Testis (tissue), 5 donors: ENCODE measurements at places on chromosomes 4 and X.

GRCh38 chrX:69615342-69615741, 571 bp upstream of the EDA start:
- DNase-seq = no peak
- H3K36me3 ChIP-seq = no peaks in the 10 kb centered on the region
- H3K4me3 ChIP-seq = peak overlapping the region; percentile 59
- H3K27ac ChIP-seq = no peak overlapping the region
- H3K27me3 ChIP-seq = no peaks in the 10 kb centered on the region

DNA sequence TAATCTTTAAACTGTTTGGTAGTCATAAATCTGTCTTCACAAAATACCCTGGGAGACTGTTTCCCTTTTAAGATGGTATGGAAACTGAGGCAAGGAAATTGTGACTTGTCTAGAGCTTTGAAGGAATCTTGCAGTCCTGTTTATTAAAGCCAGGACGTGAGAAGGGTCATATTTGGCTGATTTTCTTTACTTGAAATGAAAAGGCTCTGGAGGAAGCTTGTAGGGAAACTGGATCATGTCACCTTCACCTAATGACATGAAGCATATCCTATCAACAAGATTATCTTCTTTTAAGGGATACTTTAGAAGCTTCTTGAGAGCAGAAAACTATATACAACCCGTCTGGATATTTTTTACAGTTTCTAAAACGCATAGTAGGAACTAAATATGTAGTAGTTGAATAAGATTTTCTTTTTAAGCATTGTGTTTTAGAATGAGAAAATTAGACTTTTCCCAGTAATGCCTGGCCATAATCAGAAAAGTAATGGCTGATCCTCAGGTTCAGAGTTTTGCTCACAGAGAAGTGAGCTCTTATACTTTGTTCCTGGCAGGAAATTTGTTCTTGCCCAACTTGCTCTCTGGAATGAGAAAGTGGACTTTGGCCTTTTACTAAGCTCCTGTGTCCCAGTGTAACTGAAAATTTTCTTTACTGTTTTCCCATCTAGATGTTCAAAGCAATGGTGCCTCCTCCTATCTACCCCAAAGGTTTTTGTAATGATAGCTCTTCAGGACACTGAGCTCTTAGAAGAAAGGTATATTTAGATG, 136.8 kb upstream of the AFF2 start:
- peak overlapping the region; percentile 84 for H3K27ac ChIP-seq
- no peak overlapping the region for H3K4me3 ChIP-seq
- no peaks in the 10 kb centered on the region for H3K27me3 ChIP-seq
- peaks cover 6% of the 10 kb centered on the region for H3K4me1 ChIP-seq
- no peak for DNase-seq
- no peaks in the 10 kb centered on the region for H3K36me3 ChIP-seq

GRCh38 chr4:152434011-152434410, 101.9 kb downstream of the FBXW7 start:
- H3K27me3 ChIP-seq = no peaks in the 10 kb centered on the region
- H3K4me1 ChIP-seq = no peaks in the 10 kb centered on the region
- H3K4me3 ChIP-seq = no peak overlapping the region
- no peak overlapping the region for H3K27ac ChIP-seq

GRCh38 chr4:176198316-176198903, 3.0 kb upstream of the SPATA4 start:
- H3K36me3 ChIP-seq = no peaks in the 10 kb centered on the region
- H3K4me1 ChIP-seq = no peaks in the 10 kb centered on the region
- DNase-seq = no peak
- no peak overlapping the region for H3K27ac ChIP-seq

GRCh38 chrX:118024482-118024881, 92.1 kb downstream of the KLHL13 start:
- no peak for DNase-seq
- no peak overlapping the region for H3K27ac ChIP-seq
- no peak overlapping the region for H3K4me3 ChIP-seq

- no peak overlapping the region for H3K27ac ChIP-seq
- no peaks in the 10 kb centered on the region for H3K27me3 ChIP-seq
- no peak for DNase-seq
- H3K4me1 ChIP-seq = no peaks in the 10 kb centered on the region
Observed at GRCh38 chr4:182179751-182180150, 63.5 kb upstream of the TENM3 start.

- no peak for DNase-seq
- no peaks in the 10 kb centered on the region for H3K4me1 ChIP-seq
- H3K4me3 ChIP-seq = no peak overlapping the region
- no peaks in the 10 kb centered on the region for H3K36me3 ChIP-seq
Observed at GRCh38 chr4:180539284-180539683, 1703.9 kb upstream of the TENM3 start.

DNA sequence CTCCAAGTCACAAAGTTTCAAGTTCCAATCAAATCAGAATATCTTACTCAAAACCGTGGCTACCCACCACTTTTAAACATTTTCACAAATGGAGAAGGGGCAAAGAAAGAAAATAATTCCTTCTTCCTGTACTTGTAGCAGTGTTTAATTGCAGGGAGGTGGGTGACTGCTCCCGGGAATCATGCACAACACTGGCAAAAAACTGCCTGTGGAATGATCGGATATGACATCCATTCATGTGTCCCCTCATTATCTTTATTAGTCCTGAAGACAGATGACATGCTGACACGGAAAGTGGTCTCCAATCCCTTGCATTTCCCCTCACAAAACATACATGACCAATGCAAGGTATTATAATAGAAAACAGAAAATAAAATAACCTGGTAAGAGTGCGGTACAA, 2.0 kb downstream of the TSPAN5 start:
- H3K27me3 ChIP-seq = no peaks in the 10 kb centered on the region
- H3K4me1 ChIP-seq = peaks cover 19% of the 10 kb centered on the region
- no peak overlapping the region for H3K27ac ChIP-seq

DNA sequence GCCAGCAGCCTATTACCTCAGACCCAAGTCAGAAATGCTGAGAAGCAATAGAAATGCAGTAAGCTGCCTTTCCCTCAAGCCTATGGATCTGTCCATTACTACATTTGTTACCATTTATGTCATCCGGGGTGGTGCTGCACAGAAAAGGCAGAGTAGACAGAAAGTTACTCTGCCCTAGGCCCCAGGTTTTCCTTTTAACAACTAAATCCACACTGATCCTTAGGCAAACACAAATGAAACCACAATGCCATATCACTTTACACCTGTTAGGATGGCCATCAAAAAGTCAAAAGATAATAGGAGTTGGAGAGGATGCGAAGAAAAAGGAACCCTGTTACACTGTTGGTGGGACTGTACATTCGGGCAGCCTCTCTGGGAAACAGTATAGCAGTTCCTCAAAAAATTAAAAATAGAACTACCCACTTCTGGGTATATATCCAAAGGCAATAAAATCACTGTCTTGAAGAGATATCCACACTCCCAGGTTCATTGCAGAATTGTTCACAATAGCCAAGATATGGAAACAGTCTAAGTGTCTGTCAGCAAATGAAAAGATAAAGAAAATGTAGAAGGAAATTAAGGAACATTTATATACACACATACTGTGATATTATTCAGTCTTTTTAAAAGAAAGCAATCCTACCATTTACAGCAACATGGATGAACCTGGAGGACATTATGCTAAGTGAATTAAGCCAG, 186.3 kb downstream of the NWD2 start:
- H3K27me3 ChIP-seq = no peaks in the 10 kb centered on the region
- no peaks in the 10 kb centered on the region for H3K4me1 ChIP-seq
- no peak overlapping the region for H3K4me3 ChIP-seq
- H3K27ac ChIP-seq = no peak overlapping the region

DNA sequence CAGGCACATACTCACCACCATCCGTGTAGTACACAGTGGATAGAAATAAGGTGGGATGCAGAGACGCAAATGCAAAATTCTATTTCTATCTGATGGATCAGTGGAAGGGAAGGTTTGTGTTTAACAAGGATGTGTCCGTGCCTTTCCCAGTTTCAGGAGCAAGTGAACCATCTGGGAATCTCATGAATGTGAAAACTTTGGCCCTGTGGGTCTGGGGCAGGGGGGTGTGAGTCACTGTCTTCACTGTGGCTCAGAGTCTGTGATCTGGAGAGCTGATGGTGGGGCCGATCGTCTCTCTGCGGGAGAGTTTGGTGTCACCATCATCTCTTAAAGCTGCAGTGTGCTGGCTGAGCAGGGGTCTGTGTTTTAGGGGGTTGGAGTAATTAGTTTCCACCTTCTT, 179.3 kb upstream of the STS start:
- H3K36me3 ChIP-seq = no peaks in the 10 kb centered on the region
- no peaks in the 10 kb centered on the region for H3K4me1 ChIP-seq
- no peak overlapping the region for H3K27ac ChIP-seq
- H3K27me3 ChIP-seq = no peaks in the 10 kb centered on the region
- H3K4me3 ChIP-seq = no peak overlapping the region

DNA sequence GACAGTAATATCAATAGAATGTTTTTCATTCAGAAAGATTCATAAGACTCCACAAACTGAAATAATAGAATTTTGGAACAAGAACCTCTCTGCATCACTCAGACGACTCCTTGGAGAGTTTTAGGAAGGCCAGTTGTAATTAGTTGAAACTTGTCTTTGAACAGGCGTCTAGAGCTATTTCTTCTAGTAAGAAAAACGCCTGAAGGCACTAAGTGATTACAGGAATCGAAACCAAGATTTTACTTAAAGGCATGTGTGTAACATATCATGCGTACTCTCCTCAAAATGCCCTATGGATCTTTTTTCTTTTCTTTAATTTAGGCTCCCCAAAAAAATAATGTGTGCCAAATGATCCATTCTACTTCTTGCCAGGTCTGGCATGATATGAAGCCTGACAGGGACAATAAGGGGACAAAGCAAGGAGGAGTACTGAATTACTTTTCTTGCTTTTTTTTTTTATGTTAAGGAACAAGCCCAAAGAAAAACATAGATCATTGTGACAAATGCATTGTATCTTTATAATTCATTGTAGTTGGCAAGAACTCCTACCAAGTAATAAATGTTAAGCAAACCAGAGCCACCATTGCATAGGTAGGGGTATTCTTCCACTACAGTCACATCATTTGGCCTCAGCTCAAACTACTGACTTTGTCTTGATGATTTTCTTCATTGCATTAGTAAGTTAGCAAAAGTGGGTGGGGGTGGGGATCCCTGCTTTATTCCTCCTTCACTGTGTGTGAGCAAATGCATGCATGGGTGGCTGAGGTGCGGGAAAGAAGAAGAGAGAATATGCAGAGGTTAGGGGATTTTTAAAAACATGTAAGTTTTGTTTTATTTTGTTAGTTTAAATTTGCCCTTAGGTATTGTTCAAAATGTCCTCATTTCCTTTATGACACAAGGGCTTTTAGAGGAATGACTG, 79.9 kb upstream of the ATOH1 start:
- H3K27me3 ChIP-seq = no peaks in the 10 kb centered on the region
- DNase-seq = no peak
- no peaks in the 10 kb centered on the region for H3K4me1 ChIP-seq
- no peaks in the 10 kb centered on the region for H3K36me3 ChIP-seq

GRCh38 chr4:162151386-162151785, 12.4 kb downstream of the FSTL5 start:
- no peaks in the 10 kb centered on the region for H3K4me1 ChIP-seq
- no peak for DNase-seq
- no peaks in the 10 kb centered on the region for H3K36me3 ChIP-seq
- no peak overlapping the region for H3K4me3 ChIP-seq
- H3K27ac ChIP-seq = no peak overlapping the region

GRCh38 chr4:5039800-5040199, 11.5 kb upstream of the STK32B start:
- H3K36me3 ChIP-seq = no peaks in the 10 kb centered on the region
- H3K27me3 ChIP-seq = no peaks in the 10 kb centered on the region
- no peak overlapping the region for H3K27ac ChIP-seq
- DNase-seq = no peak
- no peaks in the 10 kb centered on the region for H3K4me1 ChIP-seq

GRCh38 chr4:85393201-85393600, 81.7 kb upstream of the ARHGAP24 start:
- no peaks in the 10 kb centered on the region for H3K36me3 ChIP-seq
- no peak for DNase-seq
- H3K27me3 ChIP-seq = no peaks in the 10 kb centered on the region
- H3K4me1 ChIP-seq = no peaks in the 10 kb centered on the region
- no peak overlapping the region for H3K27ac ChIP-seq

DNA sequence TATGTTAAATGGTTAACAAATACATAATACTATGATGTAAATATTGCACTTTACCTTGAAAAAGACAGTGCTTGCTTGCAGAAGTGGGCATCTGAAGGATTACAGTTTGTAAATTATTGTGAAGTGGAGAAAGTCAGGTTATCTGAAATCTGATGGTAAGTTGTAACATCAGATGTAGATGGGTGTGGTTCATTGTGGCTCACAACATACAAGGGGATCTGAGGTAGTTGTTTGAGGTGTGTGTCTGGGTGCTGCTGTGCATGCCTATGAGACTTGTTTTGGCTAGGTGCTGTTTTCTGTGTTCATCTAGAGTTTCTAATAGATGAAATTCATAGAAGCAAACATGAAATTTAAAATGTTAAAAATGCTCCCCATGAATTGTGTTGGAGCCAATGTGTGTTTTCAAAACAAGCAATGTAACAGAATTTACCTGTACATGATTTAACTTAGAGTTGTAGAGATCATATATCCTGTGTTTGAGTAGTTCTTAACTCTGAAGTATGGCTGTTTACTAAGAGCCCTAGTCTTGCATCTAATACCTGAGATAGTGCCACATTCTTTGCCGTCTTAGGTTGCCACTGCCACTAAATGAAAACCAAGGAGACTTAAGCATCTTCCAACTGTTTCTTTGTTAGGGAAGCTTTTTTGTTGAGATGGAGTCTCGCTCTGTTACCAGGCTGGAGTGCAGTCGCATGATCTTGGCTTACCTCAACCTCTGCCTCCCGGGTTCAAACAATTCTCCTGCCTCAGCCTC, 11.9 kb upstream of the NDUFC1 start:
- H3K4me1 ChIP-seq = peaks cover 15% of the 10 kb centered on the region
- DNase-seq = no peak
- H3K27ac ChIP-seq = peak overlapping the region; percentile 65
- no peaks in the 10 kb centered on the region for H3K36me3 ChIP-seq
- no peak overlapping the region for H3K4me3 ChIP-seq

DNA sequence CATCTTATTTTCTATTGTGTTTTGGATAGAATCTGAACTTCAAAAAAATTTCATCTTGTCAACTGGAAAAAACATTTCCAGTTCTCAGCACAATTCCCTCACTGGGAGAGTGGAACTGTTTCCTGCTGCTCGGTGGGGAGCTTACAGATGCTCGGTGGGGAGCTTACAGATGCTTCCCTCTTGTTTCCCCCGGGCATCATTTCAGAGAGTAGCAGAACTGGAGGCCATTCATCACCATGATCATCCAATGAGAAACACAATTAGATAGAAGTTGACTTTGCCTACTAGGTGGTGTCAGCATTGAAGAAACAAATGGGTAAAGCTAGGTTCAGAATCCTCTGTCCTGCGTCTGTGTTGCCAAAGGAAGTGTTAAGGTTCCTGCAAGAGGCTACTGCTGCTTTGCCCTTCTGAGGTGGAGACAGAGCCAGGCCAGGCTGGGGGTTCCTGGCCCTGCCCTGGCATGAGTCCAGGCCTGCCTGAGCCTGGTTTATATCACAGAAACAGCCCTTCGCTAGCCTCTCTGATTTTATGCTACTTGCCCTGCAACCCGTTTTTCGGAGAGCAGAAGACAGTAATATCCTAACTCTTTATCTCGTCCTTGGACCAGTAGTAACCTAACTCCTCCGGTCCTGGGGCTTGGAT, 70.6 kb downstream of the TAPT1 start:
- H3K27me3 ChIP-seq = no peaks in the 10 kb centered on the region
- no peak overlapping the region for H3K4me3 ChIP-seq
- no peak for DNase-seq
- H3K36me3 ChIP-seq = no peaks in the 10 kb centered on the region
- H3K4me1 ChIP-seq = peaks cover 7% of the 10 kb centered on the region
